ENCODE measurements at places on chromosomes 4 and X.
A peak's percentile ranks its signal among the peaks of the same experiment; 100 is the strongest.

DNA sequence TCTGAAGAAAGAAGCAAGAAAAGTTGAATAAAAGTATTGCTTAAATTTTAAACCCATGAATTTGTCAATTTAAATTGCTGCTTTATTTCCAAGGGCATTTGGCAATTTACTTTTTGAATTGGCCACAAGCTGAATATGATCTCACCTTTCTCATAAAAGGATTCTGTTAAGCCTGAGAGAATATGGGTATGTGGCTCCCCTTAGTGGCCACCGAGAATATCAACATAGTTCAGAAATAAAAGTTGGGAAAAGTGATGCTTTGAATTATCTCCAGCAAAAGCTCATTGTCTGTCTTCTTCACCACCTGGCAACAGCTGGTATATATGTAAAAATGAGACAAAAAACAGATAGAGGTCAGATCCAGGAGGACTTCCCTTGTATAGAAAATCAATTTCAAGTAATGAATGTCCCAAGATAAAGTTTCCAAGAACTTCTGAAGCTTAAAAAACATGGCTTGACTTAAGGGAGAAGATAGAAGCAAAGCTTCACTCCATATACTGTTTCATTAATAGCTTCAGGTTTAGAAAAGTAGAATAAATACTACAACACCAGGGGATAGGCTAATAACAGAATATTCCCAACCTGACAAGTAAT, 290.7 kb upstream of the FAM241A start:
- DNase-seq = no peak
- H3K4me1 ChIP-seq = no peaks in the 10 kb centered on the region
- no peaks in the 10 kb centered on the region for H3K36me3 ChIP-seq
- no peaks in the 10 kb centered on the region for H3K27me3 ChIP-seq

DNA sequence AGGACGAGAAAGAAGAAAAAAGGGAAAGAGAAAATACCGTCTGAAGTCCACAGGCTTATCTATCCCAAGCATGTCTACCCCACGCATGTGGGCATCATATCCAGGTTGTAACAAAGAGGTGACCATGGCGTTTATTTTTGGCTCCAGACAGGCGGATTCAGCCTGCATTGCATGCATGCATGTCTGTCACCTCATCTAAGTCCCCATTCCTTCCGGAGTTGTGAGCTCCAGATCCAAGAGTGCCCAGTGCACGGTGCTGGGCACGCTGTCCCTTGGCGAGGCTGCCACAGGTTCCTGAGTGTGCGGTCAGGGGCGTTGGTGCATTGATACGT, 905 bp upstream of the GALNTL6 start:
- H3K36me3 ChIP-seq = no peaks in the 10 kb centered on the region
- H3K4me1 ChIP-seq = no peaks in the 10 kb centered on the region
- H3K27ac ChIP-seq = no peak overlapping the region
- no peak for DNase-seq
- no peak overlapping the region for H3K4me3 ChIP-seq

- peak; percentile 36 for DNase-seq
- peaks cover 38% of the 10 kb centered on the region for H3K4me1 ChIP-seq
- H3K4me3 ChIP-seq = no peak overlapping the region
- no peaks in the 10 kb centered on the region for H3K27me3 ChIP-seq
- H3K27ac ChIP-seq = peak overlapping the region; percentile 99
Observed at GRCh38 chr4:54066718-54067129, 2.3 kb upstream of the CHIC2 start.

DNA sequence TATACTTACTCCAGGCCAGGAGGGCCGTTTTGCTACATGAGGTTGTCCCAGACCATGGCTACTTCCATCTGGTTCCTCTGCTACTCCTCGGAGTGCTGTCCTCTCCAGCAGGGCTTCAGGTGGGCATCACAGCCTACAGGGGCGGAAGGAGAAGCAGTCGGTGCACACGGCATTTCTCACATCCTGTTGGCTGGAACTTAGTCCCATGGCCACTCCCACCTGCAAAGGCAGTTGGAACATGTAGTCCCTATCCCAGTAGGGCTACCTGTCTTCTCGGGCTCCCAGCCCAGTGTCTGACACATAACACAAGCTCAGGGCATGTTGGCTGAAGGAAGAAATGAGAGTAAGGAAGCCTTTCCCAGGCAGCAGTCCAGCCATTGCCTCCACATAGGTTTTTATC, 7.7 kb upstream of the STK32B start:
- no peaks in the 10 kb centered on the region for H3K27me3 ChIP-seq
- peaks cover under 1% of the 10 kb centered on the region for H3K4me1 ChIP-seq
- no peak overlapping the region for H3K27ac ChIP-seq
- no peak overlapping the region for H3K4me3 ChIP-seq

Data from SJSA1 (cell line).